ENCODE measurements at places on chromosomes 7 and 10. TPM values are rescaled to one million over a fixed set of nuclear protein-coding genes. Genes with fewer than 3 reads are reported as not detected.

Gene TMEM270
- total RNA-seq, result 1.1 TPM

Gene TAS2R5
- total RNA-seq, result 1.7 TPM

Gene KCNIP2
- 8.5 TPM for total RNA-seq

Gene ANXA8
- total RNA-seq, result 0.25 TPM

Gene OR9A4
- total RNA-seq, result not detected

Gene HABP2
- total RNA-seq, result 0.20 TPM

Gene CYP2C19
- total RNA-seq, result not detected

Gene TDRD1
- total RNA-seq, result not detected

- H3K4me3 ChIP-seq, result no peak overlapping the region
- H3K27me3 ChIP-seq, result no peaks in the 10 kb centered on the region
- no peaks in the 10 kb centered on the region for H3K4me1 ChIP-seq
- no peak overlapping the region for H3K27ac ChIP-seq
- DNase-seq, result no peak
These were observed 50.1 kb downstream of the PFKP start for GRCh38 chr10:3117486-3117885.

GRCh38 chr7:94698275-94698674, 42.3 kb upstream of the SGCE start:
- no peak overlapping the region for H3K27ac ChIP-seq
- DNase-seq, result peak; percentile 13
- no peak overlapping the region for H3K4me3 ChIP-seq
- H3K36me3 ChIP-seq, result no peaks in the 10 kb centered on the region
- H3K27me3 ChIP-seq, result no peaks in the 10 kb centered on the region

GRCh38 chr10:57249615-57250281, 888.7 kb upstream of the ZWINT start:
- no peak overlapping the region for H3K4me3 ChIP-seq
- DNase-seq, result no peak
- no peaks in the 10 kb centered on the region for H3K36me3 ChIP-seq

DNA sequence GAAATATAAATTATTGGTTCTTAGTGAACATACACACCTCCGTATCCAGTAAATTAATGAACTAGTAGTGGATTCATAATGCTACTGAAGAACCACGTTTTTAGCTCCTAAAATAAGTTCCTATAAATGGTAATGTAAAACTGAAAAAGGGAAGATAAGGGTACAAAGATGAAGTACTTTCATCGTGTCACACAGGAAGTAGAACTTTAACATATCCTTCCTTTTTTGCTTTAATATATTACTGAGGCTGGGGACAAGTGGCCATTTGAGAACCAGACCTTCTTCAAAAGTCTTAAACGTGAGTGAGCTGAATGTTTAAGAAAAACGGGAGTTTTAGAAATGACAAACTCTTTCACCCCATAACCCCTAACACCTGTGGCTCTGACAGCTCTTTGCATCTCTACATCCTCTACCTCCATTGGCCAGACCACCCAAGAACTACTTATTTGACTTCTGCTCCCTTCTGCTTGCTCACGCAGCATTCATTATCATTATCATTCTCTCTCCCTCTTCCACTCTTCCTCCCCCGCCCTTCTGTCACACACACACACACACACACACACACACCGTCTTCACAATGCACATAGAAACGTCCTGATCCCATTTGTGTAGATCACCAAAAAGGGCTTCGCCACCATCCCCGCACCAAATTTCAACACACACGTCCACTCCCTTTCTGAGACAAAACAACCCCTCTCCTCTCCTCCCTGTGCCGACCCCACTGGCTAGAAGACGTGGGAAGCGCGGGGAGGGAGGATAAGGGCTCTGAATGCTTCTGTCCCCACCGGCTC, 677 bp downstream of the SKAP2 start:
- H3K4me1 ChIP-seq, result peaks cover 3% of the 10 kb centered on the region
- peak; percentile 18 for DNase-seq
- no peaks in the 10 kb centered on the region for H3K36me3 ChIP-seq
- no peaks in the 10 kb centered on the region for H3K27me3 ChIP-seq
- H3K27ac ChIP-seq, result peak overlapping the region; percentile 67

DNA sequence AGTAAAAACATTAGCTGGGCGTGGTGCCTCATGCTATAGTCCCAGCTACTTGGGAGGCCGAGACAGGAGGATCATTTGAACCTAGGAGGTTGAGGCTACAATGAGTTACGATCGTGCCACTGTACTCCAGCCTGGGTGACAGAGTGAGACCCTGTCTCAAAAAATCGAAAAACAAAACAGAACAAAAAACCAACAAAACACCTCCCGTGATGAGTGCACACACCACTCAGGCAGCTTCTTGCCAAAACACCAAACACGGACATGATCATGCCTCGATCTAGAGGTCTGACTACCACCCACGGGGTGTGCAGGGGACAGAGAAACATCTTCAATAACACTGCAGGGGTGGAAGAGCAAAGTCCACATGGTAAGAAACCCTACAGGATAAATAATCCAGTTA, 44.4 kb downstream of the AMZ1 start:
- no peaks in the 10 kb centered on the region for H3K27me3 ChIP-seq
- no peak overlapping the region for H3K27ac ChIP-seq
- H3K4me3 ChIP-seq, result no peak overlapping the region
- DNase-seq, result no peak

DNA sequence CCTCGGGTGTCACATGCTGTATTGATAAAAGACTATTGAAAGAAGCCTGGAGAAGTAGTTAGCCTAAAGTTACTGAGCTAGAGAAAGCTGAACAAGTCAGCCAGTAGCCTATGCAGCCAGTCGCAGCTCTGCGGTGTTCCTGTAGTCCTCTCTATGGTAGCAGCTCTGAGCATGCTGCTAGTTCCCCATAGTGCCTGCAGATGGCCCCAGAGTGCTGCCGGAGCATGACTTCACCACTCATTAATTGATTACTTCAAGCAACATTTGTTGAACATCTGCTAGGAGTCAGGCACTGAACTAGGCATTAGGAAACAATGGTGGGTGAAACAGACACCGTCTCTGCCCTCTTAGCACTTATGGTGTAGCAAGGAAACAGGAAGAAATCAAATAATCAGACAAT, 422.7 kb downstream of the SORCS3 start:
- no peaks in the 10 kb centered on the region for H3K4me1 ChIP-seq
- no peaks in the 10 kb centered on the region for H3K36me3 ChIP-seq
- no peak overlapping the region for H3K4me3 ChIP-seq
- H3K27ac ChIP-seq, result no peak overlapping the region
- peaks cover 6% of the 10 kb centered on the region for H3K27me3 ChIP-seq

- H3K4me3 ChIP-seq, result no peak overlapping the region
- no peaks in the 10 kb centered on the region for H3K36me3 ChIP-seq
- H3K4me1 ChIP-seq, result peaks cover 15% of the 10 kb centered on the region
- H3K27me3 ChIP-seq, result peaks cover 4% of the 10 kb centered on the region
- no peak overlapping the region for H3K27ac ChIP-seq
- DNase-seq, result no peak
These were observed 53.7 kb upstream of the SHH start for GRCh38 chr7:155865830-155866525.

- H3K36me3 ChIP-seq, result no peaks in the 10 kb centered on the region
- peaks cover 3% of the 10 kb centered on the region for H3K4me1 ChIP-seq
- DNase-seq, result no peak
- no peak overlapping the region for H3K27ac ChIP-seq
- no peak overlapping the region for H3K4me3 ChIP-seq
- 0 out of 2 replicates have a peak, but pooled peaks cover 3% of the 10 kb centered on the region for H3K27me3 ChIP-seq
These were observed 55.7 kb downstream of the IKZF1 start for GRCh38 chr7:50359995-50360925.

- no peaks in the 10 kb centered on the region for H3K27me3 ChIP-seq
- no peak for DNase-seq
- no peak overlapping the region for H3K4me3 ChIP-seq
- H3K36me3 ChIP-seq, result no peaks in the 10 kb centered on the region
- H3K27ac ChIP-seq, result no peak overlapping the region
- H3K4me1 ChIP-seq, result no peaks in the 10 kb centered on the region
These were observed 92.8 kb upstream of the KCND2 start for GRCh38 chr7:120180221-120180620.

DNA sequence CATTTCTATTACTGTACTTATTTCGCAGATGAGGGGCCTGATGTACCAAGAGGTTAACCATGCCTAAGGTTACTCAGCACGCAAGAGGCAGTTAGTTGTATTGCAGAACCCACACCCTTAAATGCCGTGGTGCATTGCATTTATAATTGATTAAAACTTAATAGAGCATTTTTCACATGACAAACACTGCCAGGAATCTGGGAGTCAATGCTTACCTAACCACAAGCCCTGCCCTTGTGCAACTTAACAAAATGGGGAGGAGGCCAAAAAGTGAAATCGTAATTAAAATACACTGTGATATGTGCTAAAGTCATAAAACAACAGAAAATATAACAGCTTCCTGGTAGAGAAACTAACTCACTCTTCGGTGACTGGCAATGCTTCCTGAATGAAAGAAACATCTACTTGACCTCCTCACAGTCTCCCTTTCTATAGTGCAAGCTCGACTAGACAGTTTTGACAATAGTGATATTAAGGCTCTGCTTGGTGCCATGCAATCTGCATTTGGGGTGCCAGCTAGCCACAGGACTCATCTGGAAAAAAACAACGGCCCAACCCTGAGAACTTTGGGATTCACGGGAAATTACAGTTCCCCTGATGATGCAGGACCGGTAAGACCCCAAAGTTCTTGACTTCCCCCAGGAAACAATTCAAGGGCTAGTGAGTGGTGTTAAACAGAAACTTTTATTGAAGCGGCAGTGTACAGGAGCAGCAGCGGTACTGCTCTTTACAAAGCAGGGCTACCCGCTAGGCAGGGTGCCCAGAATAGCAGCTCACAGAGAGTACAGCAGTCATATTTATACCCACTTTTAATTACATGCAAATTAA, 612.4 kb downstream of the TNS3 start:
- DNase-seq, result no peak
- no peaks in the 10 kb centered on the region for H3K36me3 ChIP-seq
- no peak overlapping the region for H3K4me3 ChIP-seq
- no peak overlapping the region for H3K27ac ChIP-seq
- H3K4me1 ChIP-seq, result peaks cover 8% of the 10 kb centered on the region

- H3K36me3 ChIP-seq, result no peaks in the 10 kb centered on the region
- no peak for DNase-seq
- no peaks in the 10 kb centered on the region for H3K4me1 ChIP-seq
- H3K27ac ChIP-seq, result no peak overlapping the region
- H3K27me3 ChIP-seq, result no peaks in the 10 kb centered on the region
These were observed 11.0 kb upstream of the RASSF4 start for GRCh38 chr10:44948642-44949041.

DNA sequence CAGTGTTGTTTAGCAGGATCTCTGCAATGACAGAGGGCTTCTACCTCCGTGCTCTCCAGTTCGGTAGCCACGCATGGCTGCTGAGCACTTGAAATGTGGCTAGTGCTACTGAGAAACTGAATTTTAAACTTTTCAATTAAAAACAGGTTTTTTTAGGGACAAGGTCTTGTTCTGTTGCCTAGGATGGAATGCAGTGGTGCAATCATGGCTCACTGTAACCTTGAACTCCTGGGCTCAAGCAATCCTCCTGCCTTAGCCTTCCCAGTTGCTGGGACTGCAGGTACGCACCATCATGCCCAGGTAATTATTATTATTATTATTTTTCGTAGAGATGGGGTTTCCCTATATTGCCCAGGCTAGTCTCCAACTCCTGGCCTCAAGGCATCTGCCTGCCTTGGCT, 13.4 kb upstream of the SFRP5 start:
- no peaks in the 10 kb centered on the region for H3K27me3 ChIP-seq
- no peak overlapping the region for H3K4me3 ChIP-seq
- no peaks in the 10 kb centered on the region for H3K4me1 ChIP-seq
- no peak for DNase-seq
- no peak overlapping the region for H3K27ac ChIP-seq

DNA sequence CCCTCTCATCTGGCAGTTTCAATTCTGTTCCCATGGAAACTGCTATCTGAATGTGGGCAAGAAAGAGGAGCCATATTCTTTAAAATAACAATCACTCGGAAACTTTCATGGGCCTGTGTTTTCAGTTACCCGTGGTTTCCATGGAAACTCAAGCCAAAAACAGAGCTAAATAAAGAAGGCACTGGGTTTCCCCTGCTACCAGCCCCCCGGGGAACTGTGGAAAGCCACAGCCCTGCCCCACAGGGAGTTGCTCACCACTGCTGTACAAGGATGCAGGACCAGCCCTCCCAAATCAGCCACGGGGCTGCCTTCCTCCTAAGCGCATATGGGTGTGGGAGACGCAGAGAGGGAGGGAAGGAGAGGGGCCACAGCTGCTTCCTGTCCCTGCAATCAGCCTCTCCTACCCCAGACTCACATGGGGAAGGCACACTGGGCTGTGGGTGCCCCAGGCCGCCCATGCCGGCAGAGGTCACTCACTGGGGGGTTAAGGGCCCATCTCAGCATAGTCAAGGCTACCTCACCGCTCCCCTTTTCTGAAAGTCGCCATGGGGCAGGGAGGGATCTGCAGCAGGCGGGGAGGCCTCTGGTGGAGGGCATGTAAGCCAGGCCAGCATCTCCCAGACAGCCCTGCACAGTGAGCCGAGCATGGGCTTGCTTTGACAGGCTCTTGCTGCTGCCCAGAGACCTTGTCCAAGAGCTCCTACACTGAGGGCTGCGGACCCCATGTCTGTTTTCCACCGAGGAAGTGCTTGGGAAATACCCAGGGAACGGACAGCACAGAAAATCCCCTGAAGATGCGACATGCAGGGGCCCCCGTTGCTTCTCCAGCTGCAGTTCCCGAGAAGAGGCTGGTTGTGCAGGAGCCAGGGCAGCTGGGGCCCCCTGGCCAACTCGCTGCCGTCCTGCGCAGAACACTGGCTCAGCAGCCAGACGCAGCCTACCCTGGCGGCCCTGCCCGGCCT, 157.3 kb upstream of the PPP2R2D start:
- no peak overlapping the region for H3K27ac ChIP-seq
- H3K4me1 ChIP-seq, result no peaks in the 10 kb centered on the region
- no peaks in the 10 kb centered on the region for H3K27me3 ChIP-seq
- H3K4me3 ChIP-seq, result no peak overlapping the region
- H3K36me3 ChIP-seq, result no peaks in the 10 kb centered on the region
- no peak for DNase-seq

DNA sequence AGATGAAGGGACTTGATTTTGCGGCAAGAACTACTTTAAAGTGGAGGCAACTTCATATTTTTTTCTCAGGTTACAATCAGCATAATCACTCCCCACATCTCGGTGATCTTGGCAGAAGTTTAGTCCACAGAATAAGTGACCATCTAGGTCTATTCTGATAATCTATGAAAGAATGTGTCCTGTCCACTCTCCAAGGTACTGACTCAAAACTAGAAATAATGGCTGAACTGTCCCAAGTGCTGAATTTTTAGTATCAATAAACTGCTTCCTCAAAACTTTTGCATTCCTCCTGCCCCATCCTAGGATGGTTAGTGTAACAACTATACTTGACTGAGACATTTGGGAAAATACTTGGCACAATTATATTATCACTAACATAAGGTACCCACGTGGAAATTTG, 10.9 kb upstream of the CHRM2 start:
- H3K27me3 ChIP-seq, result no peaks in the 10 kb centered on the region
- H3K27ac ChIP-seq, result no peak overlapping the region
- no peak for DNase-seq
- no peak overlapping the region for H3K4me3 ChIP-seq
